ENCODE measurements at places on chromosomes 4 and X. TPM values are rescaled to one million over a fixed set of nuclear protein-coding genes. Genes with fewer than 3 reads are reported as not detected.

DNA sequence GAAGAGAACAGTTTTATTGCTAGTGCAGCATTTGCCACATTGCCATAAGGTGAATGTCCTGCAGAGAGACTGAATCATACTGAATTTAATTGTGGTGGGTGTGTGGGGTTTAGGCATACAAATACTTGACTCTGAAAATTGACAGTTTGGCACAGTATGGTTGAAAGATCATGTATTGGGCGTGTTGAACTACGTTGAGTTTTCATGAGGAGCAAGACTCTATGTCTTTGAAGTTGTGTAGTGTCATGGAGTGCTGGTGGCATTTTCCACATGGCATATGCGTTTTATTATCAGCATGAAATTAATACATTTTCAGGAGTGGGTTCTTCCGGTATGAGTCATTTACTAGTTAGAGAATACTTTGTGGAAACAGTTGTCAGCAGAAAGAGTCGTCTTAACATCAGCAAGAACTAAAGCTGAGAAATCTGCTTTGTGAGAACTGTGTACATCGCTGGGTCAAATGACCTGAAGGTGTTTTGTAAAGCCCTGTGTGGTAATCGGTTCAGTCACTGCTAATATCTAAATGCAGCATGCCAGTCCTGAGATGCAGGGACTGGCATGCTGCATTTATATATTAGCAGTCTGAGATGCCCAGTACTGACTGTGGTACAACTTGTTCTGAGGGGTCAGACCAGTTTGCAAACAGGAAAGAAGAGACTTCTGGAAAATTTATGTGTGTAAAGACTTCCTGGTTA is 50.3 kb downstream of the ARHGAP10 start:
- H3K27ac ChIP-seq = peak overlapping the region; percentile 37
- peaks cover 77% of the 10 kb centered on the region for H3K4me1 ChIP-seq
- no peak for DNase-seq
- H3K4me3 ChIP-seq = no peak overlapping the region
- H3K36me3 ChIP-seq = peaks cover 3% of the 10 kb centered on the region

DNA sequence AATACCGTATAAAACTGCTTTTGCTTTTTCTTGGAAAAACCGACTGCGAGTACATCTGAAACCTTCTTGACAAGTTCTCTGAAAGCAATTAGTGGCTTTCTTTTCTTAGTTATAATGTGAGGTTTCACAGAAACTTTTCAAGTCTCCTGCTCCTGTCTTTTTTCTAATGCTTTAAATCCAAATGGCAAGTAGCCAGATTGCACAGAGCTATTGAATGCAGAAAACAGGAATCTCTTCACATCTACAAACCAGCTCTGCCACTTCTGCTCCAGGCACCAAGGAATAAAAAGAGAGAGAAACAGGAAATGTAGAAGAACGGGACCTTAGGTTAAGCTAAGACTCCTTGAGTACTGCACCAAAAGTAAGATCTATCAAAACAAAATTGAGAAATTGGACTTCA is 267.3 kb upstream of the TET2 start:
- peaks cover 11% of the 10 kb centered on the region for H3K27me3 ChIP-seq
- no peak for DNase-seq
- no peaks in the 10 kb centered on the region for H3K36me3 ChIP-seq
- H3K4me3 ChIP-seq = no peak overlapping the region

Gene BBS7
- total RNA-seq = 22.9 TPM

DNA sequence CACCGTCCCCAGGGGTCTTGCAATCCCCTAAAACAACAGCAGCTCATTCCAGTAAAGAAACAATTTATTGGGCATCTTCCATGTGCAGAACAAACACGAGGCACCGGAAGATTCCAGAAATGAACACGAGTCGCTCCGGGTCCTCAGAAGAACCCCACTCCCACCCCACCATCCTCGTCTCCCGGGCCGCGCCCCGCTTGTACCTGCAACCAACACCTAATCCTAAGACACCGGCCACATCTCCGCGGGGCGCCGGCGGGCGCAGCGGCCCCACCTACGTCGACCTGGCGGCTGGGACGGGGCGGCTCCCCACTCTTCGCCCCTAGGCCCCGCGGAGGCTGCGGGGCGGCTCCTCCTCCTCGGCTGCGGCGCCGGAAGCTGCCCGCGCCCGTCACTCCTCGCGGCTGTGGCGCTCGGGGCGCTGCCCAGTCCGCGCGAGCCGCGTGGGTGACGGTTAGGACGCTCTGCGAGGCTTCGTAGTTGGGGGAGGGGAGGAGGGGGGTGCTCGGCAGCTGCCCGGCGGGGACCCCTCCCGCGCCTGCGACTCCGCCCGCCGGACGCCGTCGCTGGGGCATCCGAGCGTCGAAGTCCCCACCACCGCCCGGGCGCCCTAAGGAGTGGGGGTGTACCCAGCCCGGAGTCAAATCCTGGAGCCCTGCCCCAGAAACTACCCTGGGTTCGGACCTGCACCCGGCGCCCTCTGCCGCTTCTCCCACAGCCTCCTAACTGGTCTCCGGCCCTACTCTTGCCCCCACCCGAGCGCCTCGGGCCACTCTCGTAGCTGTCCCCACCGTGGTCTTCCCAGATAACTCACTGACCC is at the start of gene CCDC158:
Gene CCDC158, minus strand, starts transcription at position 380 of the 820 bp plus-strand sequence. CDS start 17,934 bp downstream, outside the sequence.
- no peaks in the 10 kb centered on the region for H3K4me1 ChIP-seq
- H3K27me3 ChIP-seq = no peaks in the 10 kb centered on the region

Gene GAGE10
- not detected for total RNA-seq

DNA sequence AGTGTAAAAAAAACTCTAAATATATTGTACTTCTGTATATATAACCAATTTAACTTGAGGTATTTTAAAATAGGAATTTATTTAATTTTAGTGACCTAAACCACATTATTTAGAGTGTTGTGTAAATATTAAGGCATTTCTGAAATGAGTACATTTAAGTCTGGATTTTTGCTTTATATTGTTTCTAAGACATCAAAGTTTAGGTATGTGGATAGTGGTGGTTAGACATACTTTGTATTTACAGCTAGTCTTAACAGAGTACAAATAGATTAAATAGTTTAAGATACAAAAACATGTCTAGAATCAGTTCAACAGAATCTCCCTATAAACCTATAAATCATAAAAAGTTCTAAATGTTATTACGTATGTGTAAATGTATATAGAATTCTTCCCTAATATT is 588.5 kb downstream of the TRIML1 start:
- no peak overlapping the region for H3K4me3 ChIP-seq
- H3K27ac ChIP-seq = no peak overlapping the region
- DNase-seq = no peak
- H3K4me1 ChIP-seq = peaks cover 34% of the 10 kb centered on the region
- no peaks in the 10 kb centered on the region for H3K36me3 ChIP-seq

DNA sequence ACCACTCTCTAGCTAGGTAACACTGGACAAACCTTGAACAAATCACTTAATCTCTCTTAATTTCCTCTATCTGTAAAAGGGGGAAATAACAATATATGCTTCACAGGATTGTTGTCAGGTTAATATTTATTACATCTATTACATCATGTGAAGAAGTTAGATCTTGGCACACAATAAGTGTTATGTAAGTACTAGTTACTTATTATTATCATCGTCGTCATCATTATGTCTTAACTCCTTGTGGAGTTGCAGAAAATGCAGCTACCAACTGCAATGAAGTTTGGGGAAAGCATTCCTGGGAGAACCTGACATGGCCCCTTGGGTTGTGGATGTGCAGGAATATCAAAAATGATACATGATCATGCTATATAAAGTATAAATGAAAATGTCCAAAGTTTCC is 4.8 kb upstream of the JCHAIN start:
- DNase-seq = no peak
- H3K4me3 ChIP-seq = no peak overlapping the region
- peaks cover 10% of the 10 kb centered on the region for H3K4me1 ChIP-seq
- no peaks in the 10 kb centered on the region for H3K36me3 ChIP-seq

DNA sequence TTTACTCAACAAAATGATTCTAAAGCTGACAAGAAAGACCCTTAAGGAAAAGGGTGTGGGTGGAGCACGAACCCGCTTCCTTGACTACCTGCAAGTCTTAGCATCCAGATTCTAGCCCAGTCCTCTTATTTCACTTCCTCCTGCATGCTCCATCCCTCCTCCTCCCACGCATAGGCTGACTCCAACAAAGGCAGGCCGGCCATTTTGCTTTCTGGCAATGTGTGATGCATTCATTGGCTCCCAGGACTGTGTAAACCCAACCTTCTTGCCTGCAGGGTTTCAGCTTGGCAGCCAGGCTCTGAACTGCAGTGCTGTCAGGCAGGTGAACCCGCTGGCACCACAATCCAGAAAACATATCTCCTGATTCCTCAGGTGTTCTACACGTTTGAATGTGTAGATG is 39.3 kb downstream of the RTL9 start:
- peaks cover 31% of the 10 kb centered on the region for H3K4me1 ChIP-seq
- H3K27me3 ChIP-seq = no peaks in the 10 kb centered on the region
- H3K27ac ChIP-seq = no peak overlapping the region
- no peak for DNase-seq
- H3K36me3 ChIP-seq = no peaks in the 10 kb centered on the region

- no peaks in the 10 kb centered on the region for H3K27me3 ChIP-seq
- H3K27ac ChIP-seq = no peak overlapping the region
- no peaks in the 10 kb centered on the region for H3K4me1 ChIP-seq
- no peak for DNase-seq
- H3K36me3 ChIP-seq = peaks cover 4% of the 10 kb centered on the region
These were observed 185.5 kb downstream of the PTTG2 start for GRCh38 chr4:38145741-38146140.

- peaks cover 34% of the 10 kb centered on the region for H3K4me1 ChIP-seq
- no peaks in the 10 kb centered on the region for H3K27me3 ChIP-seq
- DNase-seq = no peak
- H3K36me3 ChIP-seq = peaks cover 50% of the 10 kb centered on the region
- no peak overlapping the region for H3K4me3 ChIP-seq
- H3K27ac ChIP-seq = peak overlapping the region; percentile 85
These were observed 82.0 kb downstream of the PLS3 start for GRCh38 chrX:115642895-115643530.

DNA sequence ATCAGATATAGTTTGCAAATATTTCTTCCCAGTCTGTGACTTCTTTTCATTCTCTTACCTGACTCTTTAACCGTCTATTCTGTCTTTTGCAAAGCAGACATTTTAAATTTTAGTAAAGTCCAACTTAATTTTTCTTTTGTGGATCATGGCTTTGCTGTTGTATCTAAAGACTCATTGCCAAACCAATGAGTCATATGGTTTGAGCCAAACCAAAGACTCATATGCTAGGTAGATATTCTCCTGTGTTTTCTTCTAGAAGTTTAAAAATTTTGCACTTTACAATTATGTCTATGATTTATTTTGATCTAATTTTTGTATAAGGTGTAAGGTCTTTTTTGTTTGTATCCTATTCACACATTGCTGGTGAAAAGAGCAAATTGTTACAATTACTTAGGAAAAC is 446.8 kb downstream of the ANKRD50 start:
- no peak for DNase-seq
- H3K36me3 ChIP-seq = peaks cover 1% of the 10 kb centered on the region
- no peaks in the 10 kb centered on the region for H3K27me3 ChIP-seq
- peaks cover 4% of the 10 kb centered on the region for H3K4me1 ChIP-seq

GRCh38 chr4:7795983-7796382 is 143.7 kb downstream of the AFAP1 start:
- H3K27ac ChIP-seq = no peak overlapping the region
- no peaks in the 10 kb centered on the region for H3K27me3 ChIP-seq
- peaks cover 30% of the 10 kb centered on the region for H3K4me1 ChIP-seq
- peaks cover 39% of the 10 kb centered on the region for H3K36me3 ChIP-seq
- DNase-seq = no peak
- H3K4me3 ChIP-seq = no peak overlapping the region

Measured in chondrocyte (in vitro differentiated cells).